ENCODE measurements at places on chromosomes 6 and 20.

DNA sequence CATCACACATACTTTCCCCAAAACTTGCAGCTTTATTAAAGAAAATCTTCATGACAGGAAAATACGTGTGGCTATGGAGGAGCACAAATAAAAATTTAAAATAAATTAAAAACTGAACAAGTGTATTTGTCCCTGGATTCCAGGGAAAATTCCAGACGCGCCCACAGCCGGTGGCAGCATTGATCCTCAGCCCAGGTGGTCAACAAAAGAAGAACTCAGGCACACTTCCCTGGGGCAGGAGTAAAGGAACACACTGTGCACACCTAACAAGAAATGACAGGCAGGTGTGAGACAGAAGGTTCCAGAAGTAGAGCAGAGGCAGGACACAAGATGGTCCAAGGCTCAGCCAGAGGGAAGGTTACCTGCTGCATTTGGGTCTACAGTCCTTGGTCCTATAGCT lies 36.3 kb downstream of the FOXA2 start:
- DNase-seq, result no peak

DNA sequence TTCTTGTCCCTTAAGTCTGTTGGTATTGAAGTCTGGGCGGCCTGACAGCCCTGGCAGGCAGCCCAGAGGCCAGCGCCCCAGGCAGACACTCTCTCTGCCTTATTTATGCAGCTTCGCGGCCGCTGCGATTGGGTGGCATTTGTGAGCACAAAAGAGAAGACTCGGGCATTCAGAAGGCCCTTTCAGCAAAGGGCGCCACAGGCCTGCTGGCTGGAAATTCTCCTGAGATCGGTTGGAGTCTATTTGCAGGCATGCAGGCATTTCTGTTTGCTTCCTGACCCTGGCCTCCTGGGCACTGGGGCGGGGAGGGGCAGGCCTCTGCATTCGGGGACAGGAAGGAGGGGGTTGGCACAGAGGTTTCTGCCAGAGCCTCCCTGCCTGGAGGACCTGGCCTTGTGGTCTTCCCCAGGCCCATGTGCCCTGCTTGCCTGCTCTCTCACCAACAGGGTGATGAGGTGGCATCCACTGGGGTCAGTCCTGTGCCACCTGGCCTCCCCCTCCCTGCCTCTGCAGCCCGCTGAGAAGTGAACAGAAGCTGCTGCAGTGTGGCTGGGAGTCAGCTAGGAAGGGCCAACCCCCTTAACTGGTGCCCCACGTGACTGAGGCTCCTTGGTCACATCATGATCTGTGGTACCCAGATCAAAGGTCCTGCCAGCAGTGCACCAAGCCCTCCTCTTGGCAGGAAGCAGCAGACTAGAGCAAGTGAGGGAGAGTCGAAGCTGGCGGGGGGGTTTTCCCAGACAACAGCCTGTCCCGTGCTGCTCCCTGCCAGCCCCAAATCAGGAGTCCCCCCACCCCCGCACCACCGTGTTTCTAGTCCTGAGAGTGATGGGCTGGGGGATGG lies 16.6 kb upstream of the CCDC167 start:
- peak; percentile 82 for DNase-seq

GRCh38 chr6:91824331-91824730 lies 1237.5 kb upstream of the MAP3K7 start:
- DNase-seq, result no peak

- peak; percentile 49 for DNase-seq
Measured at GRCh38 chr20:44651684-44652423, at the start of gene ADA. Gene ADA (minus strand): TSS chr20:44651699. CDS start chr20:44651607, 92 bp downstream.

- no peak for DNase-seq
Measured at GRCh38 chr6:43836507-43837240, 66.7 kb downstream of the VEGFA start.

DNA sequence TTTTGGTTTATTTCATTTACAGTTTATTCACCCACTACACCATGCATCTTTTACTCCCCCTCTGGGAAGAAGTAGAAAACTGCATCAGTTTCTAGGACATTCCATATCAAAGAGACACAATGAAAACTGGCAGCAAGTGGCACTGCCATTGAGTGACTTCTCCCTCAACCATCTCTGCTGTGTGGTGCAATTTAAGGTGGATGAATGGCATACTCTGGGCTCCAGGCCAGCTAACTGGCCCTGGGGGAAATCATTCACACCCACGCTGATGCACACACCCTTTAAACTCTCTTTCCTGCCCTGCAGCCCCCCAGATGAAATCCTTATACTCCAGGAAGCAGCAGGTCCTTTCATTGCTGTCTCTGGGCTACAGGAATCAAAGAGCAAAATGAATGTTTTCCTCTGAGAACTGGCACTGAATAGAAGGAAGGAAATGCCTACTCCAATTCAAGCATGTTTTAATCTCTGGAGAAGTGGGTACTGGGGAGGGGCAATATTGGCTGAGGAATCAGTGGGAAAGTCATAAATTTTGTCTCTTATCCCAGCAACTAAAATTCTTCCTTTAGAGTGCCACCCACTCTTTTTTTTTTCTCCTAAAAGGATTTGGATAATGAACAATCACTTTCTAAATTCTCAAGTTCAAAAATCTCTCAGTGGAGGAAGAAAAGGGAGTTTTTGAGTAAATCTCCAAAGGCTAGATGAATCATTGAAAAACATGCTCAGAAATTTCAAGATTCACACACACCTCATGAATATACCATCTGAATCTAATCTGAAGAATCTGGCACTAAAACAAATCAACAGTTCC lies 16.9 kb upstream of the RFPL4B start:
- DNase-seq, result no peak

- DNase-seq, result peak; percentile 23
Measured at GRCh38 chr6:98946879-98947410, 801 bp downstream of the FBXL4 start.

- no peak for DNase-seq
Measured at GRCh38 chr20:7269452-7269851, 502.0 kb downstream of the BMP2 start.

GRCh38 chr6:11096109-11096508 lies 2.5 kb downstream of the SMIM13 start:
- peak; percentile 14 for DNase-seq

DNA sequence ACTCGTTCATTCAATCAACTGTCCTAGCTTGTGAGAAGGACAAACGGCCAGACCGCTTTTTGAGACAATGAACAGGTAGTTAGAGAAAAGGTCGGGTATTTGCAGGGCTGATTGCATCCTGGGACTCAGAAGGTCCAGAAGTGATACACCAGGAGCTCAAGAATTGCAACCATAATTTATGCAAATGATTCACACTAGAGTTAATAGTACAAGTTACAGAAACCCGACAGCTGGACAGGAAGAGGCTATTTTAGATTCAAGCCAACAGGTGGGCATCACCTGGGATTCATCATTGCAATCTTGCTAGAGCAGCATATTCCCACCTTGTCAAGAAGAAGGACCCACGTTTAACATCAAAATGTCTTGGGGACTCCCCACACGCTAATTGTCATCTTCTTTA lies 83.5 kb downstream of the TNFAIP3 start:
- DNase-seq, result no peak

GRCh38 chr6:29720863-29721262 lies 2.4 kb upstream of the HLA-F start:
- DNase-seq, result no peak

DNA sequence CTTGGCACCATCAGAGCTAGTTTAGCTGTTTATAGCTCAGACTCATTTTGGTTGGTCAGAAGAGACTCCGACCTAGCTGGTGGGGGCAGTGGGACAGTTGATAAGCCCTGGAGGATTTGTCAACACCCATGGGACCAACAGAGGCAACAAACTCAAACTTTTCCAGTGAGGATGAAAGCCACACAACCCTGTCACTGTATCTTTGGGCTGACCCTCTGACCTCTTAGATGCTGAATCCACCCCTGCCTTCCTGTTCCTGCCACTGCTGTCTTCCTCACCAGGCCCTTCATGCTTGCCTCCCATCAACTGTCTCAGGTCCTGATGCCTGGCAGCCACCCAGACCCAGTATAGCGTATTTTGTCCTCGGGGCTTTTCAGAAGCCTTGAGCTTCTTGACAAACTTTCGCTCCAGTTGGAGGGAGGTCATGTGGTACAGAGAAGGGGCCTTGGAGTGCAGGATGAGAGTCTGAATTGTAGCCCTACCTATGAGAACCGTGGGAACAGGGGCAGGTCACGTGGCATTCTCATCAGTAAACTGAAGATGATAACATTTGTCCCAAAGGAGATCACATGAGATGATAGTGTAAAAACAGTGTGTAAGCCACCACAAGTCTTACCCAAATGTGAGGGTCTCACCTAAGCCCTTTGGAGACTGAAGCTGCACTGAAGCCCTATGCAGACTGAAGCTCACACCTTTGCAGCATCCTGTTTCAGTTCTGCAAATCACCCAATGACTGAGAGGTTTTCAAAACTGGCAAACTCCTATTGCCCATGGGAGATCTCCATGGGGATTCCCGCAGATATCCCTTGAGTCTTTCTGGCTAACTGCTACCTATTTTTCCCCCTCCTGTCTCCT lies 72.0 kb upstream of the F13A1 start:
- no peak for DNase-seq

DNA sequence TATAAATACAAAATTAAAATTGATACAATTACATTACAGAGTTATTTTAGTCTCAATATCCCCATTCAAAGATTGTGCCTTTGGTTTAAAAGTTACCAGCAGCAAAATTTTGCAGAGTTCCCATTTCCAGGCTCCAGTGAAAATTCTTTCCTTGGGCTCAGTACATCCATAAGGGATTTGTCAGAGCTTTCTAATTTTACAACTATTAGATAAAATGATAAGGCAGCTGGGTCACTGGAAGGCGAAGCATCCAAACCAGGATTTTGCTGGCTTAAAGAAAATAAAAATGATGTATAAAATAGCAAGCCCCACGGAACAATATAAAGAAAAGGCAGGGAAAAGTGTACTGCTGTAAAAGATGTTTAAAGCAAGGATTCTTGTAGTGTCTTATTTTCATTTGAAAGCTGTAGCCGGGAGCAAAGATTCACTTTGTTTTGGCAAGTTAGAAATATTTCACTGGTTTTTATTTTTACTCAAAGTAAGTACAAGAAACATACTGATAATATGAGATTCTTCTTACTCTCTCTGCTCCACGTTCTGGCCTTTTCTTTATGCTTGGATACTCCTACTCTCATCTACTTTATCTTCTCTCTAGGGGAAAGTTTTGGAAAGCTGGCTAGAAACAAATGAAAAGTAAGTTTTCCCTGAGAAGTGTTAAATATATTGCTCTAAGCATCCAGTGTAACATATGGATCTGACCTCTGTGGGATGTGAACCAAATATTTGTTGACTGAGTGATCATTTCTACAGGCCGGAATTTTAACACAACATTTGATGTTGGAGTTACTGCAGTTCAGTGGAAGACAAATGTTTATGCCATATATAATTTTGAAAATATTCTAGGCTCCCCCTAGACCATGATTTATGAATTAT lies 488.4 kb downstream of the PHF3 start:
- no peak for DNase-seq

- no peak for DNase-seq
Measured at GRCh38 chr20:7977709-7978108, 37.5 kb upstream of the HAO1 start.

DNA sequence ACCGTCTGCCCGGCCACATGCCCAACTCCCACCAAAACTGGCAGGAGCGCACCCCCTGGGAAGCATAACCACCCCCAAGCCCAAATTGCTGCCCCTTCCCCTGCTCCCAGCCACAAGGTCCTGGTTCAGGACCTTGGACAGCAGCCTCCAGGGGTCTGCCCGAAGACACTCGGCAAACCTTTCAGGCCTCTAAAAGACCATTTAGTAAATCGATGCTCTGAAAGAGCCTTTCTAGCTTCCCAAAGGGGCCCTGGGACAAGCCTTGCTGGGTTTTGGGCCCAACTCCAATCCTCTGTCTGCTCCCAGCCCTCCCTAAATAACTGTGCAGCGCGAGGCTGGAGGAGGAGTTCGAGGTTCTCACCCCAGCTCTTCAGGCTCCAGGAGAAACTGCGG lies 30.5 kb downstream of the GRM4 start:
- no peak for DNase-seq

DNA sequence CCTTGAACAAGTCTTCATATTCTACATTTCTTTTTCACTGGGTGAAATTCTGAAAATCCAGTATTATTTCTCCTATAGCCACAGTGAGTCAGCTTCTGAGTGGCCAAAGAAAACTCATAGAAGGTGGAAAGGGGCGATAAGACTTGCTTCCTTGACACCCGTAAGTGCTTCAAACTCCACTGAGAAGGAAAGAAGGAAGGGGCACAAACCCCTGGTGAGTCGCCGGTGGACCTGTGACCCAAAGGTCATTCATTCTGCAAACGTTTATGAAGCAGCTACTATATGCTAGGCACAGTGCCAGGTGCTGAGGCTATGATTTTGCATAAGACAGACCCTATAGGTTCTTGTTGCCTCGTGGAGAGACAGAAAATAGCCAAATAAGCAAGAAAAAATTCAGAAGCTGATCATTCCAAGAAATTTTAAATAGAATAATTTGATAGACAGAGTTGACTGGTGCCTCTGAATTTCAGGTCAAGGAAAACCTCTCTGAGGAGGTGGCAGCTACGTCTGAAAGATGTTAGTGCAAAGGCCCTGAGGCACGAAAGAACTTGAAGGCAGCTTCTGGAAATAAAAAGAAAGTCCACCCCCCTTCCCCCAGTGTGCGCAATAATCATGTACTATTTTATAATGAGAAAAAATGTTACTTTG lies 118.2 kb downstream of the CD24 start:
- no peak for DNase-seq

- DNase-seq, result no peak
Measured at GRCh38 chr6:75290136-75290945, 5.7 kb upstream of the TMEM30A start.

GRCh38 chr6:47245745-47246371 lies 63.8 kb downstream of the TNFRSF21 start:
- no peak for DNase-seq

GRCh38 chr20:37228082-37228481 lies 33.5 kb downstream of the GHRH start:
- DNase-seq, result no peak

GRCh38 chr6:7721649-7722048 lies 4.2 kb upstream of the BMP6 start:
- DNase-seq, result no peak

DNA sequence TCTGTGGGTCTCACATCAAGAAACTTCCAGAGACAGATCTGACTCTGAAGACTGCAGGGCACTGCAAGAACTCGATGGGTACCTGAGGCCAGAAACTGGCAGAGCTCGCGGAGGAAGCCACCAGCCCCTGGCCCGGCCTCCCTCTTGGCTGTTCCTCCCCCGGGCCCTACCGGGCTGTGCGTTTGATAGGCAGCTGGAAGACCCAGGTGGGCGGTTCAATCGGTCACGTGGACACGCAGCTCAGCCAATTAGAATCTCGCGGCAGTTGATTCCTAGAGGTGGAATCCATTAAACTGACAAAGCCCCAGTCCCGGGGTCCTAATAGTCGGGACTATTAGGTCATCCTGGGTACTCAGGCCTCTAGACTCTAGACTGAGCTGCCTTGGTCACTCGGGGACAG lies 154.2 kb upstream of the PROKR2 start:
- DNase-seq, result no peak

- no peak for DNase-seq
Measured at GRCh38 chr6:73299151-73299971, 36.4 kb upstream of the KHDC1 start.

- no peak for DNase-seq
Measured at GRCh38 chr6:157665180-157665579, 157.9 kb upstream of the SNX9 start.

All from T-helper 2 cell treated with Interferon-gamma antibody and Interleukin-4, amounts not matched to agents 5 μg/mL and 100 μg/mL, for 36 hours (primary cell).